ENCODE measurements at places on chromosomes 5 and 9.

DNA sequence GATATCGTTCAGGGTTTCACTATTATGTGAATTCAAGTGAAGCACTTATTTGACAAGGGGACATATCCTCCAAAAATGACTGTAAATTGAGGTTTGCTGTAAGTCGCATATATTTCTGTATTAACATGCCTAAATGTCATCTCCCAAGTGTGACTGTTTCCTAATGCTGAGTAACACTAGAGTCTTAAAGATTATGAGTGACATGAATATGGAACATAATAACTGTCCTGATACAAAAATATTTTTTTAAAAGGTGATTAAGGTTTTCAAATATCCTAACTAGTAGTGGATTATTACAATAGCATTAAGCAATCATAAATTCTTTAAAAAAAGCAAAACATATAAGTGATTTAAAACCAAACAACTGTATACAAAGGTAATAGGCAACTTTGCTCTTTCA lies 3.6 kb downstream of the NFIB start:
- no peak for DNase-seq

DNA sequence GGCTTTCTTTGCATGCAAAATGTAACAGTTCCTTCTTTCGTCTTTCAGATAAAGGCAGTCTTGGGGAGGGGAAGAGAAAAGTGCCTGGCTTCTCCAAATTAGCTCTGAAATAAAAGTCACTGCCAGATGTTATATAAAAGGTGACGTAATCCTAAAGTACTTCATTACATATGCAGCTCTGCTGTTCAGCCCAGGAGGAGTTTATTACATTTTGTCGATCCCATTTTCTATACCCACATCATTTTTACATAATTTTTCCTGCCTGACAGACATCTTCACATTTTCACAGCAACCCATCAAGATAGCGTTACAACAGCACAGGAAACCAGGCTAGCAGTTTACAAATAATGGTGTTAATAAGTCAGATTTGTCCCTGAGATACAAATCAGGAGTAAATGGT lies 86.7 kb upstream of the SLC30A5 start:
- DNase-seq, result no peak

DNA sequence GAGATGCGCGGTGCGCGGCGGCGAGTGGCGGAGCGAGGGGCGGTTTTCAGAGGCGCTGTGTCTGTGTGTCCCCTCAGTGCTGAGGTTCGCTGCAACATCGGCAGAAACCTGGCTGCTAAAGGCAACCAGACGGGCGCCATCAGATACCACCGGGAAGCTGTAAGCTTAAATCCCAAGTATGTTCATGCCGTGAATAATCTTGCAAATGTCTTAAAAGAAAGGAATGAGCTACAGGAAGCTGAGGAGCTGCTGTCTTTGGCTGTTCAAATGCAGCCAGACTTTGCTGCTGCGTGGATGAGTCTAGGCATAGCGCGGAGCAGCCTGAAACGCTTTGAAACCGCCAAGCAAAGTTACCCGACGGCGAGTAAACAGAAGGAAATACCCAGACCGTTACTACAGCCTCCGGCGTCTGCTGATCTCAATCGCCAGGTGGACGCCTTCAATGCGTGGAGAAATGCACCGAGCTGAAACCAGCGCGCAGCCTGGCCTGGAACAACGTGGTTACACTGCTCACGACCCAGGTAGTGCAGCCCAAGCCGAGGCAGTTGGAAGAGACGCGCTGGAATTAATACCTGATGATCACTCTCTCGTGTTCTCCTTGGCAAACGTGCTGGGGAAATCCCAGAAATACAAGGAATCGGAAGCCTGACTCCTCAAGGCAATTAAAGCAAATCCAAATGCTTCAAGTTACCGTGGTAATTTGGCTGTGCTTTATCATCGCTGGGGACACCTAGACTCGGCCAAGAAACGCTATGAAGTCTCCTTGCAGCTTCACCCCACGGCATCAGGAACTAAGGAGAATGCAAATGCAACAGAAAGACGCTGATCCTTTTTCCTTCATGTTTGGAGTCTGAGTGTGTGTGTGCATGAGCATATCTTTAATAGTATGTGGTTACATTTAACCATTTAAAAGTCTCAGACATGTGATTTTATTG lies 15.9 kb downstream of the OR2V1 start:
- peak; percentile 53 for DNase-seq

GRCh38 chr5:172380301-172380986 lies 73.9 kb downstream of the SH3PXD2B start:
- DNase-seq, result no peak

- DNase-seq, result peak; percentile 99
Observed at GRCh38 chr9:94726495-94727191, at the start of gene AOPEP. Gene AOPEP (plus strand): TSS chr9:94726699. CDS start chr9:94759784, 33,085 bp downstream.

DNA sequence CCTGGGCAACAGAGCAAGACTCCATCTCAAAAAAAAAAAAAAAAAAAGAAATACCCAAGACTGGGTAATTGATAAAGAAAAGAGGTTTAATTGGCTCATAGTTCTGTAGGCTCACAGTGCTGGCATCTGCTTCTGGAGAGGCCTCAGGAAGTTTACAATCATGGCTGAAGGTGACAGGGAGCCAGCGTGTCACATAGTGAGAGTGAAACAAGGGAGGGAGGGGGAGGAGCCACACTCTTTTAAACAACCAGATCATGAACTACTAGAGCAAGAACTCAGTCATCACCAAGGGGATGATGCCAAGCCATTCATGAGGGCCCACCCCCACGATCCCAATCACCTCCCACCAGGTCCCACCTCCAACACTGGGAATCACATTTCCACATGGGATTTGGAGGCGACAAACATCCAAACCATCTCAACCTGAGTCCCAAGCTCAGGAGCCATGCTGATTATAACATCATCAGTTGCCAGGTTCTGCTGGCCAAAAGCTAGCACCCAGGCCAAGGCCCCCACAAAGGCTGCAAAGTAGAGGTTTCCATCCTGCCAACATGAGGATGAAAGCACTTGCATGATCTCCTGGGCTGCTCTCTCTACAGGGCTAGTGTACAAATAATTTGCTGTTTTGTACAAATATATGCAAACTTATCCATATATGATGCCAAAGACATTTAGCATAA lies 15.3 kb downstream of the DENND1A start:
- no peak for DNase-seq

DNA sequence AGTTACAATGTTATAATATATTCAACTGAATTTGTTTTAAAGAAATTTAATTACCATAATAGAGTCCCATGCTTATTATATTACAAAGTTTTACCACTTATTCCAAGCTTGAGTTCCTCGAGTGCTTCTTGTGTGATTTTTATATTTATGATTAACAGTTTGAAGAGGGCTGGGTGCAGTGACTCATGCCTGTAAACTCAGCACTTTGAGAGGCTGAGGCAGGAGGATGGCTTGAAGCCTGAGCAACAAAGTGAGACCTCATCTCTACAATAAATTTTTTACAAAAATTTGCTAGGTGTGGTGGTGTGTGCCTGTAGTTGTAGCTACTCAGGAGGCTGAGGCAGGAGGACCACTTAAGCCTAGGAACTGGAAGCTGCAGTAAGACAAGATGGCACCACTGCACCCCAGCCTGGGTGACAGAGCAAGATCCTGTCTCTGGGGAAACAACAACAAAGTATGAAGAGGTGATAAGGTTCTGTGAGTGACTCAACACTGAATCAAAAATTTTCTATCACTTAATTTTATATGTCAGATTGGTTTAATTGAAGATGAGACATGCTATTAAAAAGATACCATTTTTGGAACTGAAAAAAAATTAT lies 9.2 kb downstream of the POC5 start:
- DNase-seq, result no peak

DNA sequence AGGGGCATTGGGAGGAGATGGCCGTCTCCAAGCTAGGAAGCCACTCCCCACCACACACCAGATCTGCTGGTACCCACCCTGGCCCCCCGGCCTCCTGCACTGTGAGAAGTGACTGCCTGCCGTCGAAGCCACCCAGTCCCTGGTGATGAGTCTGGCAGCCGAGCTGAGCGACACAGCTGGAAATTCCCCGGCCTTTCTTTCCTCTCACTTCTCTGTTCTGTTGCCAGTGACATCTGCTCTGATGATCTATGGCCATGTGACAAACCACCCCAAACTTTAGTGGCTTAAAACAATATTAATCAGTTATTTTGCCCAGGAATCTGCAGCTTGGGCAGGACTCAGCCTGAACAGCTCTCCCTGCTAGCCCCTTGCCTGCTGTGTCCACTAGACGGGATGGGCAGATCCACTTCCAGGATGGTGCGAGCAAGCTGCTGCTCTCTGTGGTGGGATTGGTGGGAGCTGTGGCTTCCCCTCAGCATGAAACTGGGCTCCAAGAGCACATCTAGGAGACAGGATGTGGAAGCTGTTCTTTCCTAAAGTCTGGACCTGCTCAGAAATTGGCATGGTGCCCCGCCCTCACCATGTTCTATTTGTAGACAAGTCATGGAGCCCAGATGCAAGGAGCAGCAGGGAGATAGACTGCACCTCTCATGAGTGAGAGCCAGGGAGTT lies 211.2 kb downstream of the GADD45G start:
- DNase-seq, result no peak

GRCh38 chr5:54671111-54671531 lies 153.6 kb downstream of the SNX18 start:
- no peak for DNase-seq

- DNase-seq, result peak; percentile 61
Observed at GRCh38 chr5:14593326-14594021, 11.9 kb downstream of the OTULINL start.

- no peak for DNase-seq
Observed at GRCh38 chr5:172521338-172521932, 67.1 kb upstream of the SH3PXD2B start.

GRCh38 chr5:141512390-141512910 lies 23.6 kb downstream of the PCDHGC5 start:
- peak; percentile 55 for DNase-seq

DNA sequence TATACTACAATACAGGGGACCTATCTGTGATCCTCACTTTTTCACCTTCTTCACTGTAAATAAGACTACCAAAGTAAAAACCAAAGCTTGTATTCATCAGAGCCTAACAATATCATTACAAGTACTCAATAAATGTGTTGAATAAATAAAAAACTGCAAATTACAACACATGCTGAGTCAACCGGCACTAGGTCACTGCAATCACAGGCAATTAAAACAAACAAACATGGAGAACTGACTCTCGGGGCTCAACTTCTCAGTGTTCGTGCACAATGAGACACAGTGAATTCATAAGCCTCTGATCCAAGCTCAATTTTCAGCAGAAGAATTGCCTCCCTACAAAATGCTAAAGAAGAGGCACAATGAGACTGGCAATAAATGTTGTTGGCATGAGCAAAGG lies 69.2 kb downstream of the CDK5RAP2 start:
- DNase-seq, result no peak

- DNase-seq, result no peak
Observed at GRCh38 chr5:25399878-25400480, 755.2 kb upstream of the CDH10 start.

DNA sequence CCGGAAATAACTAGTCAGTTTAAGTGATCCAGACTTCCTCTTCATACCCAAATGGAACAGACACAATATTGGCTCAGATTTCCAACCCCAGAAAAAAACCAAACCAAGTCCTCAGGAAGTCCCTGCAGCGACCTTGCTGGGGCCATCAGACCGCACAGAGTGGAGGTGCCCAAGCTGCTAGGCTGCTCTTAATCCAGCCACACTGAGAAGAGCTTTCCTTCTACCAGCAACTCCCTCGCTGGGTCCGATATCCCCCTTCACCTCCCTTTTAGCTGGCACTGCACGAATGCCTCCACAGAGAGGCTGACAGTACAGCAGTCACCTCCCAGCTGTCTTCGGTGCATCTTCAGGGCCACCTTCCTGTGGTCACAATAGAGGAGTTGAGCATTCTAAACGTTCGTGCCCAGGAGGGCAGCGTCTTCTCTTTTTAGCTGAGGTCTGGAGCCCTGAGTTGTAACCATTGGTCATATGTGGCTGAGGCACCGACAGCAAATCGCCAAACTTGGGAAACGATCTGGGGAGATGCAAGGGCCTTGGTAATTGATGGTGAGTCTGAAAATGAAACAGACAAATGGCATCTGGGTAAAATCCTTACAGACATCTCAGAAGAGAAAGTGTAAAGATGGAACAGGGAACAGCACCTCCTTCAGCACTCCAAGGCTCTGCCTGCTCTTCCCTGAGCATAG lies 5.7 kb downstream of the NAIF1 start:
- DNase-seq, result no peak

DNA sequence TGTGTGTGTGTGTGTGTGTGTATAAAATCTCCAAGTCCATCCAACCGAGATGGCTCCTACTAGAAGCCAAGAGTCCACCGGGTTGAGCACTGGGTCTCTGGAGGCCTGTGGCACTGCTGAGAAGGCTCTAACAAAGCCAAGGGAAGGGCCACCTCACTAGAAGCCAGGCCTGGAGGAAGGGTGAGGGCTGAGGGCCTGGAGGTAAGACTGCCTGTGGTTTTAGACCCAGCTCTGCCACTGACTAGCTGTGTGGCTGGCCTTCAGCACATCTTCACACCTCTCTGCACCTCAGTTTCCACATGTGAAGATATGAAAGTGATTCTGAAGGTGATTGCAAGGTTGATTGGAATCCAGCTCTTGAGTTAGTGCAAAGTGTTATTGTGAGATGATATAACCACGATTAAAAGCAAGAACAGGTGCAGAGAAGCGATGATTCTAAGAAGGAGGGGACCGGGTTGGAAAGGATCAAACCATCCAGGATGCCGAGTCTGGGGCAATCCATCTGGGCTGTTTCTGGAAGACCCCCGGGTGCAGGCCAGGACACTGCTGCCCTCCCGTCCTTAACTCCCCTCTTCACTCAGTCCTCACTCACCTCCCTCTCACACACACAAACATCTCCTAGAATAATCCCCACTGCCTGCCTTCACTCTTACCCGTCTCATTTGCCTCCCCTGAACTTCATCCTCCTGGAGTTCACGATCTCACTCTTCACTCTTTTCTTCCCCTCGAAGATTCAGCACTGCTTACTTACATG lies 2.3 kb downstream of the IL4 start:
- no peak for DNase-seq

DNA sequence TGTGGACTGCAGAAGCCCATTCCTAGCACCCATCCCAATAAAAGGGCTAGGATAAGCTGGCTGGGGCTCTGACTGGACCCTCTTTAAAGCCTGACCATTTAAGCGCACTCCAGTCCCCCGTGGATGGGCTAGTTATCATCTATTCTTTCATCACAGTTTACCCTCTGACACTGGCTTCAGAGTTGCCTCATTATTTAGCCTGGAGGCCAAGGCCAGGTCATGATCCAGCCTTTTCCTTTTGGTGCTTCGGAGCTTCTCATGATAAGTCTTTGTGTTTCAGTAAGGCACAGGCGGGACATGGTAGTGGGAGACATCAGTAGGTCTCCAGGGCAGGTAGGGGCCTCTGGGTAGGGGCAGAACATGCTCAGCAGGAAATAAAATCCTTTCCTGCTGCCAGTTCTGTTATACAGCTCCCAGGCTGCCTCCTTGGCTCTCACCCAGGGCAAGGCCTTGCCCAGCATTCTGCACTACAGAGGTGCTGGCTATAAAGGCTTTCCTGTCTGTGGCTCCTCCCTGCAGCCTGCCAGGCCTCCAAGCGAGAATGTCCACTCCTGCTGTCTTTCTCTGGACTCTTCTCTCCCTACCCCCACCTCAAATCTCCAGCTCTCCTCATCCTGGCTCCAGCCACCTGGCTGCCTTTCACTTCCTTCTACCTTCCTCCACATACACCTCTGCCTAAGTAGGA lies 128.8 kb downstream of the FSTL4 start:
- DNase-seq, result no peak

Data from AG08396 (cell line).